WTC11 (cell line): ENCODE measurements at places on chromosomes 7 and 10. TPM values are rescaled to one million over a fixed set of nuclear protein-coding genes. Genes with fewer than 3 reads are reported as not detected.
A peak's percentile ranks its signal among the peaks of the same experiment; 100 is the strongest.

GRM3 gene
- total RNA-seq, result 0.87 to 1.5 TPM (median 0.94 TPM) in 3 replicates

OLAH gene
- total RNA-seq, result not detected in 3 replicates

TYW1B gene
- total RNA-seq, result 5.6 to 6.7 TPM (median 5.7 TPM) in 3 replicates

CYP3A7 gene
- not detected in 3 replicates for total RNA-seq

MSMB gene
- not detected in 3 replicates for total RNA-seq

C10orf71 gene
- not detected in 3 replicates for total RNA-seq

PCDH15 gene
- 0.48 to 0.71 TPM (median 0.59 TPM) in 3 replicates for total RNA-seq

TFR2 gene
- 5.7 to 7.1 TPM (median 5.8 TPM) in 3 replicates for total RNA-seq

HHEX gene
- 4.5 to 4.8 TPM (median 4.8 TPM) in 3 replicates for total RNA-seq

CNTNAP2 gene
- total RNA-seq, result 54.2 to 63.8 TPM (median 55.1 TPM) in 3 replicates

GPR141 gene
- total RNA-seq, result 0.96 to 1.8 TPM (median 1.3 TPM) in 3 replicates

DNA sequence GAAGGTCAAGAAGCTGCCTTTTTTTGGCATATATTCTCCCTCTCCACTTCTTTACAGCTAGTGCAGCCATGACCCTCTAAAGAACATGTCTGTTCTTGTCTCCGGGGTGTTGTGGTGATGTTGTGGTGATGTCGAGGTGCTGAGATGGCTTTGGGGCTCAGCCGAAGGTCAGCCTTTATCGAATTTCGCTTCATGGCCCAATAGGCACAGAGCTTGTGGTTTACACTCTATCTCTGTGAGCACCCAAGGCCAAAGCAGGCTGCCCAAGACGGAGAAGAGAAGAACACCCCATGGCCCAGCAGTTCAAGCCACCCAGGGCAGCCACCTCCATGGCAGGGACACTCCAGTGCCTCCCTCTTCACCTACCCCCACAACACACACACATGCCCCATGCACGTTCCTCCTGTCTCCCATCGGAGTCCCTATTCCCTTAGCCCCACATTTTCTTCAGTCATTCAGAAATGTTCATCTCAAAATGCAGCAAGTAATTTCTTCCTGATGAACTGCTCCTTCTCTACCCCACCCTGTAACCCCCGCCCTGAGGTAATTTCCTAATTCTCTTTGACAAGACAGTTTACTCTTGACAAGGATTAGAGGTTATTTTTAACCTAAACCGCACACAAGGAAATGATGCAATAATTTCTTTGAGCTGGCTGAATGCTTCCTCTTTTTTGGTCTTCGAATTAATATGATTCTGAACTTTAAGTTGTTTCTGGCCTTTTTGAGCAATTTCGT, 18.6 kb upstream of the ADRB1 start:
- no peak for DNase-seq

GRCh38 chr10:127943336-127943910, 36.5 kb downstream of the PTPRE start:
- DNase-seq, result no peak

DNA sequence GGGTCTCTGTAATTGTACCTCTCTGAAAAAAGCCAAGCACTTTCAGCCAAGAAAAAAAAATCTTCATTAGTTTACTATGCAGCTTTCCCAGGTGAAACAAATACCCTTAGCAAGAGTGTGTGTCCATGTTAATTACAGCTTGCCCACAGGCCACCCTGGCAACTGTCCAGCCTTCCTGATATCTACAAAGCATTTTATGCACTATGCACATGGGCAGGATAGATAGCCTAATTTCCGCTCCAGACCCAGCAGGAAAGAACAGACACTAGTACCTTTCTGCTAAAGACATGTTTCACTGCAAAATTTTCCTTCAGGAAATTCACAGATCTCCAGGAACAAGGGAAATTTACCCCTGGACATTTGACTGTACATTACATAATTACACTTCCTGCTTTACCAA, 24.4 kb downstream of the CACNA2D1 start:
- DNase-seq, result no peak

DNA sequence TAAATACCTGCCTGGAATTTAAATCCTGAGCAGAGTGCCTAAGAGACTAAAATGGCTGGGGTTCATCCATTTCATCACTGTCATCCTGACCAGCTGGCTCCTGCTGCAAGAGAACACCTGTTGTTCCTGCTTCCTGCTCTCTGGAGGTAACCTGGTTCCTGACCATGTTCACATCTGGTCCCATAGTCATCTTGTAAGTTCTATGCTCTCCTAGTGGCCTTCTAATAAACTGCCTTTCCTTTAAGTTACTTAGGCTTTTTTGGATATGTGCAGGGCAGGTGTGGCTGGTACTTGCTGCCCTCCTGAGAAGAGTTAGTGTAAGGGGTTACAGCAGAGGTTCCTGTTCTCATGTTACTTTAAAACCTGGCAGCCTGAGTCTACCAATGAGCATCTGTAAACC, 80.0 kb downstream of the NRCAM start:
- DNase-seq, result no peak

DNA sequence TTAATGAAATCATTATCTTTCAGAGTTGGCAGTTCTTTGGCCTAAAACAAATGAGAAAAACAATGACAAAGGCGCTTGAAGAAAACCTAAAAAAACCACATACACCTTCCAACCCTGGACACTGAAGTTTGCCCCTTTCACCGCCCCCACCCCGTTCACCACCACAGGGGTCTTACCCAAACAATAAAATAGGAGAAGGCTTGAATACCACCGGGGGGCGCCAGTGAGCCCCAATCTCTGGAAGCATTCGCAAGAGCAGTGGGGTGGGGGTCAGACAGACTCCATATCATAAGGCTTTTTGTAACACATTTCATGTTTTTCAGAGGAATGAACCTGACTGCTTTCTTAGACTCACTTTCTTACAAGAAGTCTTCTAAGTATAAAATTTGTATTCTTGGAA, 163.6 kb downstream of the PIP4K2A start:
- peak; percentile 83 for DNase-seq

DNA sequence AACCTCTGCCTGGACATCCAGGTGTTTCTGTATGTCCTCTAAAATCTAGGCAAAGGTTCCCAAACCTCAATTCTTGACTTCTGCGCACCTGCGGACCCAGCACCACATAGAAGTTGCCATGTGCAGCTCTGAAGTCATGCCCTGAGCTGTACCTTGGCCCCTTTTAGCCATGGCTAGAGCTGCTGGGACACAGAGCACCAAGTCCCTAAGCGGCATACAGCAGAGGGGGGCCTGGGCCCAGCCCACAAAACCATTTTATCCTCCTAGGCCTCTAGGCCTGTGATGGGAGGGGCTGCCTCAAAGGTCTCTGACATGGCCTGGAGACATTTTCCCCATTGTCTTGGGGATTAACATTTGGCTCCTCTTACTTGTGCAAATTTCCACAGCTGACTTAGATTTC, 14.6 kb downstream of the TMEM243 start:
- no peak for DNase-seq

DNA sequence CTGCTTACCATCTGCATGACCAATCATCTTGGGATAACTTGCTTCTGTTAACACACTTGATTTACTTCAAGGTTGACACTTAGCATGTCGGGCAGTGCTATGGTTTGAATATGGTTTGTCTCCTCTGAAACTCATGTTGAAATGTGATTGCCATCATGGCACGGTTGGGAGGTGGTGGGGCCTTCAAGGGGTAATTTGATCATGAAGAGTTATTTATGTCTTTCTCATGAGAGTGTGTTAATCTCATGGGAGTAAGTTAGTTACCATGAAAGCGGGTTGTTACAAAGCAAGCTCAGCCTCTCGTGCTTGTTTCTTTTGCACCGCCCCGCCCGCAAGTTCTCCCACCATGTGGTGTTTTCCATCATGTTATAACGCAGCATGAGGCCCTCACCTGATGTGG, 163.6 kb downstream of the DOCK4 start:
- DNase-seq, result no peak

GRCh38 chr7:151039850-151040548, 8.3 kb upstream of the ASIC3 start:
- DNase-seq, result no peak

DNA sequence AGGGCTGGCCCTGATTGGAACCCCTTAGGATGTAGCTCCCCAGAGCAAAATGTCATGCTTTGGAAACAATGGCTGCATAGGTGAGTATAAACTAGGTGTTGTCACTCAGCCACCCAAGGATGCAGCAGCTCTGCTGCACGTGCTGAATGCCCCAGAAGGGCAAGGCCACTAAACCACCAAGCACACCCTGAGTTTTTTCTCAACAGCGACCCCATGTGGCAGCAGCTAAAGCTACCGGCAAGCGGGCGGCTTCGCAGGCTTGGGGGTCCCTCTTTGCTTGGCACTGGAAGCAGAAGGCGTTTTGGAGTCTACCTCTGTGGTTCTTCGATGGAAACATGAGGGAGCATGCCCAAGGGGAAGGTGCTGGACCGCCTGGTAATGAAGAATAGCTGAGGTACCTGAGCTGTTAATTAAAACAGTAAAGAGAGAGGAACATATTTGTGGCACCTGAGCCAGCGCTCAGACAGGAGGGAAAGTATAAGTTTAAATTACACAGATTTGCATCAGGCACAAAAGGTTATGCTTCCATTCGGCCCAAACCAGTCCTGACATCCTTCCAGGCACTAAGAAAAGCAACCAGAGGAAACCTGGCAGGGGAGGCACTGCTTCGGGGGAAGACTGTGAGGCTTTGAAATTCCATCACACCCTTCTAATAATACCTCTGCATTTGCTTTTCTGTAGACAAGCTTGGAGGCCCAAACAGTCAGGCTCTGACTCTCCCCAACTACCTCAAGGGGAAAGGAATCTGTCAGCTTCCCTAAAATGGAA, 152.1 kb downstream of the GFRA1 start:
- peak; percentile 80 for DNase-seq

GRCh38 chr7:48045195-48045765, 9.9 kb downstream of the C7orf57 start:
- no peak for DNase-seq

DNA sequence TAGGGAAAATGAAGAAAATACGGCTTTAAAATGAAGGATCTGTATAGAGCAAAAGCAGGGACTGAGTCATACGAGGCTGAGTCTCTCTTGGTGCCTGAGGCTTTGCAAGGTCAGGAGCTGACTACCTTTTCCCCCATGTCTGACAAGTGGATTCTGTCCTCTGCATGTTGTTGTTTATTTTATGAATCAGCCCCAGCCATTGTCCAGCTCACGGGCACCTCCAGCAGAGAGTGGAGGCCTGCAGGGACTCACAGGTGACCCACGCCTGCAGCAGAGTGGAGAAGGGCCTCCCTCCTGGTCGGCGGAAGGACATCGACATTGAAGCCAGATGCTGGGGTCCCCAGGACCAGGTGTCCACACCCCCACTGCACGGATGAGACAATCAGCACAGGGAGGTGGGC, 233.9 kb downstream of the WDR37 start:
- no peak for DNase-seq

DNA sequence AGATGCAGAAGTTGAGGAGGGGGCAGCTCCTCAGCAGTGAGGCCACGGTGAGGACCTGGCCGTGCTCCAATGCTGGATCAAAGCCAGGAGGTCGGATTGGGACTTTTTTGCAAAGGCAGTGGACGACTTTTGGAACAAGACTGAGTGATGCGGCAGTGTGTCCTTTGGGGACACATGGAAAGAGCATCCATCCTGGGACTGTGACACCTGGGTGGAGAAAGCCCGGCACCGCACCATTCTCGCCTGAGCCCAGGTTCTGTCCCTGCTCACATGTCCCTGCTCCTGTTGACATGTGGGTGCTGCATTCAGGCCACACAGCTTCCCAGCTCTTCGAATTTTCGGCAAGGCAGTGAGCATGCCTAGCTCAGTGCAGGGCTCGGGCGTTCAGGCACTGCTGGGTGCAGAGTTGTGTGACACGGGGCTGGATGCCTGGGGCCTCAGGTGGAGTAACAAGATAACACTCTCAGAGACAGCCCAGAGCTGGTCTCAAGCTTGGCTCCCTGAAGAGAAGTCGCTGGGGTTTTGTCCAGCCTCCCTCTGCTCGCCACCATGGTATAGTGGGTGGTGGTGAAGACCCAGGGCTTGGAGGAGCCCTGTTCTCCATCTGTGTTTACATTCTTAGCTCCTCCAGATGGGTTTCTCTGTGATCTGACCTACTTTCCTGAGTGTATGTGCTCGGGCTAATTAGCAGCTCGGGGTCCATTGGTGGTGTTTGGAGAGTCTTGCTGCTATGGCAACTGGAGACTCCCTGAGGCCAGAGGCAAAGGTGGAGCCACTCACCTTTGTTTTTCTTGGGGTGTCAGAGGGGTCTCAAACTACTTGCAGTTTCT, 111.7 kb upstream of the BTBD16 start:
- DNase-seq, result no peak

DNA sequence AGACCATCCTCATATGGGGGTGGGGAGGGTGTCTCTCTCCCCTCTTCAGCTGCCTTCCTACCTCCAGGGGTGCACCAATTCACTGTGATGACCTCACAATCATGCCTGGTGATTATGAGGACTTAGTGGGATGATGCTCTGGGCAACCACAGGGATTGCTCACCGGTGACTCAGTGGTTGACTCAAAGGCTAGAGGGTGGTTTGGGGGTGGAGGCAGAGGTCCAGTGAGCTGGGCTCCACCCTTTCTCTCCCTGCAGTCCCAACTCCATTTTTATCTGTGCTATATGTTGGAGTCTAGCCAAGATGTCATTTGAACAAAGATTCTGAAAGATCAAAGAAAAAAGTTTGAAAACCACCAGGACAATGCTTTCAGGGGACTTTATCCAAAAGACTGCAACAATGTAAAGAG, 286.9 kb downstream of the KCNMA1 start:
- no peak for DNase-seq

- no peak for DNase-seq
Observed at GRCh38 chr10:12960334-12960898, 41.1 kb downstream of the CCDC3 start.

DNA sequence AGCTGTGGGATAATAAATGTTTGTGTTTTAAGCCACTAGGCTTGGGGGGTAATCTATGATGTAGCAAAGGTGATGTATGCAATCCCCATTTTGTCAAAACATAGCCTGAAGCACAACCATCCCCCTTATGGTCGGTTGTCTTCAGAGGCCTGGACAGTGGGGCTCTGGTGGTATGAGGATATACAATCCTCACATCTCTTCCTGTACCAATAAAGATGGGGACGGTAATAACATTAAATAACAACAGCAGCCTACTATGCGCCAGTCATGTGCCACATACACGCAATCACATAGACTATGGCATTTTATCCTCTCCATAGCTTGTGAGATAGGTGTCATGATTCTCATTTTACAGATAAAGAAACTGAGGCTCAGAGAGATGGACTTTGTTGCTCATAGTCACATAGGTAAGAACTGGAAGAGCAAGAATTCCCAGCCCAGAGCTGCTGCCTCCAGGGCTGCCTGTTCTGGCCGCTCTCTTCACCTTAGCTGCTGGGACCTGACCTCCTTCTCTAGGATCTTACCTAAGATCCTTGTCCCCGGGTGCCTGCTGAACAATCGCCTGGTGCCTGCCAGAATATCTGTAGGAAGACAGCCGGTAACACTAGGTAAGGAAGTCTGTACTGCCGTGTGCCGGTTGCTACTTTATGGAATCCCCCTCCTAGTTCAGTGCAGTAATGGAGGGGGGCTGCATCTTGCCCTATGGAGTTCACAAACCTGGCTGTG, 108.6 kb downstream of the ARHGAP22 start:
- no peak for DNase-seq

- peak; percentile 71 for DNase-seq
Observed at GRCh38 chr7:121994625-121995410, 121.9 kb downstream of the PTPRZ1 start.
